ENCODE measurements at places on chromosomes 6 and 20.

DNA sequence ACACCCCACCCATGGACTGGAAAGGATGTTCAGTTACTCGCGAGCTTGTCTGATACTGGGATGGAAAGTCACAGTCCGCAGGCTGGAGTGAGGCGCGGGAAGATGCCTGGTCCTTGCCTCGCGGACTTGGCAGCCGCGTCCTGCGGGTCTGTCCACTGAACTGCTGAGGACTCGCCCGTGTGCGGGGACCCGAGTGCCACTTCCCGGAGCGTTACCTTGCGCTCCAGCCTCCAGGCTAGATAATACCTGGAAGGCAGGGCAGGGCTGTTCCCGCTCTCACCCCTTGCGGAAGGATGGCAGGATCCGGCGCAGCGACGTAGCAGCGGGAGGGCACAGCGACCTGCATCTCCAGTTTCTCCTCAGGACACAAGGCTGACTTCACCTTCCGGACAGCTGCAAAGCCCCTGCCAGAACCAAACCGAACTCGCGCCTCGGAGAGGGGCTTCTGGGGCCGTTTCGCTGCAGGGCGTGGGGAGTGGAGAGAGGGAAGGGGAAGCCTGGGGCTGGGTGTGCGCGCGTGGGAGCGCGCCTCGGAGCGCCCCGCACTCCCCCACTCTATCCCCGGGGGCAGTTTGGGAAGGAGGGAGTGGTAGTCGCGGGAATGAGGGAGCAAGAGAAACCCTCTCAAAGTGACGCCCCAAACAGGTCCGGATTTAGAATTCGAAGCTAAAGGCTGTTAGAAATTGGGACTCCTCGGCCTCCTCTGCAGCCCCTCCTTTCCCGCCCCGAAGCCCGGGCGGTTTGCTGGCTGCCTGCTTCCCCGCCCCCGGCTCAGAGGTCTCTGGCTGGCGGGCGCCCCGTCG, at the start of gene KCNQ5:
Gene KCNQ5, plus strand, starts transcription at position 774 of the 803 bp plus-strand sequence.
- peak; percentile 11 for DNase-seq

DNA sequence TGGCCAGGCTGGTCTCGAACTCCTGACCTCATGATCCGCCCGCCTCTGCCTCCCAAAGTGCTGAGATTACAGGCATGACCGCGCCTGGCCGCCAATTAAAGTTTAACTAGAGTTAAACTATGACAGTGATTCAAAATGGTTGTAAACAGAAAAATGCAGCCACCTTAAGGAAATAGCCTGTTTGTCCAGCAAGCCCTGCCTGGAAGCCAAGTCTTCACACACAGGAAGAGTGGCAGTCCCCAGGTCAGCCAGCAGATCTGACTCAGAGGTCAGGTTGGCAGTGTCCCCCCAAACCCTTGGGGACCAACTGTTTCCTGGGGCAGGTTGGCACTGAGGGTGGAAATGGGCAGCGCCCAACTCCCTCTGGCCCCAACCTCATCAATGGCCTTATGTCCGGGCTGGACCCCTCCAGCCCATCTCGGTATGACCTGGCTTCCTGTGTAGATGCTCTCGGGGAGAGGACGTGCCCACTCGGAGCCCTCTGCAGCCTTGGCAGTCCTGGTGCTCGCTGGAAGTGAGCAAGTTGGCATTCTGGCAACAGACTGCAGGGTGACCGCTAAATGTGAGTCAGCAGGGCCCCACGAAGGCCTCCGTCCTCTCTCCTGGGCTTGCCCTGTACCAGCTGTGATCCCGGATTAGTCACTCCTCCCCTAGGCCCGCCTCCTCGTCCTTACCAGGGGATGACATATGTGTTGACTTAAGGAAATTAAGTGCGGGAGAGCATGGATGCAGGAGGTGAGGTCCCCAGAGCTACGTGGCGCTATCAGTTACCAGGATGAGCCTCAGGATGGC, 9.7 kb upstream of the HSP90AB1 start:
- DNase-seq, result peak; percentile 86

- no peak for DNase-seq
Measured at GRCh38 chr6:84177241-84177640, 50.2 kb downstream of the CEP162 start.

GRCh38 chr6:33895296-33895695, 91.5 kb upstream of the MLN start:
- no peak for DNase-seq

GRCh38 chr6:14009431-14009830, 84.7 kb downstream of the RNF182 start:
- no peak for DNase-seq

Measured in CD8-positive, alpha-beta T cell (primary cell).